H1 (cell line): ENCODE measurements at places on chromosomes 6 and 20.

DNA sequence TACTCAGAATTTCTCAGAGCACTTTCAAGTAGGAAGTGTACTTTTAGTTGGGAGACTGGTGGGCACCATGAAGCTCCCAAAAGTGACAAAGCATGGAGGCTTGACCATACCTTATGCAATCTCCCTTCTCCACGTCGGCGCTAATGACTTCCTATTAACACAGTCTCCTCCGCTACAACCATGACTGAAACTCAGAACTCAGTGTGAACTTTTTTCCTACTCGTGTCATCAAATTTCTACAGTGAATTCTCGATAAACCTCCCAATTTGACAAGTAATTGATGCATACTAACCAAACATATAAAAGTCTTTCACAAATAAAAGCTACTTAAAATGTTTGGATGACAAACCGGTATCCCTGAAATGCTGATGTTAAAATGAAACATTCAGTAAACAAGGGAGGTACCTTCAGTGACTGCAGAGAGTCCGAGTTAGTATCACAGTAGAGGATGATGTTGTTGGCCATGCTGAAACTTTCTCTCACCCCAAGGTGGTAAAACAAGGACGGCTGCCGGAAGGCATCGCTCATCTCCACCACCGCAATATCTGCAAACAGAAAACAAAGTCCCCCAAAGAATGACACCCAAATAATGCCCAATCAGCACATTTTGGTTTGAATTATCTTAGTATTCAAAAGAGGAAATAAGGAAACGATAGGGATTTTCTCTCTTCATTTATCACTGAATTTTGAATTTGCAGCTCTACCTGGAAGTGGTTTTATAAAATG is 72.1 kb downstream of the MAP3K5 start:
- DNase-seq = no peak

- DNase-seq = no peak
Observed at GRCh38 chr6:145947108-145947720, 16.9 kb downstream of the SHPRH start.

DNA sequence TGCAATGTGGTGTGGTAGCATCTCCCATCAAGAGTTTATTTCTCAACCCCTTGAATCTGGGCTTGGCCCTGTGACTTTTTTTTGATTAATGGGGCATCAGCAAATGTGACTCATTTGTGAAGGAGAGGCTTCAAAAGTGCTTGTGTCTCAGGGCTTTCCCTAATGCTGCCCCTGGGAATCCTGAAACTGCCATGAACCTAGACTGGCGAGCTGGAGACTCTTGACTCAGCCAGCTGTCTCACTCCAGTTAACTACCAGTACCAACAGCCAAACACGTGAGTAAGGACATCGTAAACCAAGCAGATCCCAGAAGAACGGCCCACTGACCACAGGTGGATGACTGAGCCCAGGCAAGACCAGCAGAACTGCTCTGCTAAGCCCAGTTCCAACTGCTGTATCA is 72.8 kb upstream of the ADTRP start:
- DNase-seq = no peak

DNA sequence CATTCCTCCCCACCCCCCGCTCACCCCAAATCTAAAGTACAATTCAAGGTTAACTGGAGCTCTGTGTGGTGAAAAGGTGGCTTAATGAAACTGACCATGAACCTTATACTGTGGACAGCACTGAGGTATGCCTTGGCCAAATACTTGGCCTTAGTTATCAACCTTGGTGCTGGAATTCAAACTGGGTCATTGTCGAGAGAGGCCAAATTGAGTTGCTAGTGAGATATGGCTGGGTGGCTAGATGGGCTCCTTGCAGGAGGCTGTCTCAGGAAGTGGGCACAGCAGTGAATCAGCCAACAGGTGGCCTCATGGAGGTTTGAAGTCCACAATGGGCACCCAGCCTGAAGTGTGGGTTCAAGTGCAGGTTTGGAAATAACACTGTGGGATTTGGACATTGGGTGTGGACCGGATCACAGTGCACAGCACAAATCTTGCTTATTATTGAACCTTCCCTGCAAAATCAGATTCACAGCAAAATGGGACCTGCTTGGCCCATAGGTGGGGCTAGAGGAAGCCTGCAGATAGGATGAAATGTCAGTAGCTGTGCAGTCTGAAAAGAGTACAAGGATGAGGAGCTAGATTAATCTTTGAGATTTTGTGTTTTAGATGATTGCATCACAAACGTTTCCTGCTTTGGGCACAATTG is 5.6 kb upstream of the BTBD3 start:
- no peak for DNase-seq

DNA sequence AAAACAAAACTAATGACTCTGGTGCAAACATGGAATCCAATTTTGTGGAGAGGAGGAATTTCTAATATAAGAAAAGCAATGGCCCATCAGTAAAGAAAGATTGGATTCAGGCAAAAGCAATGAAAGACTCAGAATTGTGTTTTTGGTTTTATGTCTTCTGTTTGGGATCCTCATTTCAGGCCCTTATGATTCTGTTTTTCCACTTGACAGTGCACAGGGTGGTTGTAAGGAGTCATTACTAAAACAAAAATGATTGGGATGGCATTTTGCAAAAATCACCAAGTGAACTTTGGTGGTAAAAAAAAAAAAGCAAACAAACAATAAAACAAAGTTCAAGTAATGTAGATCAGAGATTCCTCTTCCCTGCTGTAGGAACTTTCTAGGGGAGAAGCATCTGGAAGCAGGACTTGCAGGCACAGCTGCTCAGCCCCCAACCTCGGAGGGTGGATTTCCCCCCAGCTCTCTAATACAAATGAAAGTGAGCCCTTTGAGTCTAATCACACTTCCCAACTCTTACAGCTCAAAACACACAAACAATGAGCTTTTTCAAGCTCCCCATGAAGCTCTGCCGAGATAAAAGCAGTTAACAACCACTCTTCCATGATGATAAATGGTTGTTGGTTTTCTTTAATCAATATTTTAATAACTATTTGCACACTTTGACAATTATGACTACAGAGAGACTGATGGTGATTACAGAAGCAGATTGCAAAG is 177.7 kb downstream of the ZDHHC14 start:
- no peak for DNase-seq

GRCh38 chr6:170461556-170462365 is 91.3 kb downstream of the PSMB1 start:
- no peak for DNase-seq

DNA sequence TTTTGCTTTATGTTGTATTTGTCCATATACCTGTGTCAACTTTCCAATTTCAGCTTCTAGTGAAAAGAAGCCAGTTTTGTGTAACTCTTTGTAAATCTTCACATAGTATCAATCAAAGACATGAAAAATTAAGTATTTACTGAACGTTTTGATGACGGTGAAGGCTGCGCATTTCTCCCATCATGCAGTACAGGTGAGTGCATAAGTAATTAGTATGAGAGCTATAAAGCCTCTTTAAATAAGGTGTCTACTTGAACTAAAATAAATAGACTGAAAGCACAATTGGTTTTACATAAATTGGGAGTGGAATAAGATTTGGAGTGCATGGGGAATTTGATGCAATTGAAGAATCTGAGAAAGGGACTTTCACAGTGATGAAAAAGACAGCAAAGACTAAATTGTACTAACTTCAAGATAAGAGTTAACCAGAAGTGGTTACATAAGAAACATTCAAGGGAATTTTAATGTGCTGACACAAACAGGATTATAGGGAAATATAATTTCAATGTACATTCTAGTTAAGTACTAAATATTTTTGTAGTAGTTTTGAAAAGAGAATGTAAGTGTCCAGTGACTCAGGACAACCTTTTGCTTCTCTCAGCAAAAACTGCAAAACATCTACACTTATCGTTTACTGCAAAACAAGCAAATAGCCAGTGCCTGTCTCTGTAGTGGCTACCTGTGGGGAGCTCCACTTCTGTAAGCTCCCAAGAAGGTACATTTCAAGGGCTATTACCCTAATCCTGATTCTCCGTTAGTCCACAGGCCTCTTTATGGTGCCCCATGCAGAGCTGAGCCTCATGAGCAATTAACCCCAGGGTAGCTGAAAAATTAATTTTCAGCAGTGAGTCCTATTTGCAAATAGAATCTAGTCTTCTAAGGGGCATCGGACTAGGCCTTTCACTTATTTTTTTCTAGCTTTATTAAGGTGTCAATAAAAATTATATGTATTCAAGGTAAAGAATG is 13.0 kb downstream of the TENT5A start:
- no peak for DNase-seq

DNA sequence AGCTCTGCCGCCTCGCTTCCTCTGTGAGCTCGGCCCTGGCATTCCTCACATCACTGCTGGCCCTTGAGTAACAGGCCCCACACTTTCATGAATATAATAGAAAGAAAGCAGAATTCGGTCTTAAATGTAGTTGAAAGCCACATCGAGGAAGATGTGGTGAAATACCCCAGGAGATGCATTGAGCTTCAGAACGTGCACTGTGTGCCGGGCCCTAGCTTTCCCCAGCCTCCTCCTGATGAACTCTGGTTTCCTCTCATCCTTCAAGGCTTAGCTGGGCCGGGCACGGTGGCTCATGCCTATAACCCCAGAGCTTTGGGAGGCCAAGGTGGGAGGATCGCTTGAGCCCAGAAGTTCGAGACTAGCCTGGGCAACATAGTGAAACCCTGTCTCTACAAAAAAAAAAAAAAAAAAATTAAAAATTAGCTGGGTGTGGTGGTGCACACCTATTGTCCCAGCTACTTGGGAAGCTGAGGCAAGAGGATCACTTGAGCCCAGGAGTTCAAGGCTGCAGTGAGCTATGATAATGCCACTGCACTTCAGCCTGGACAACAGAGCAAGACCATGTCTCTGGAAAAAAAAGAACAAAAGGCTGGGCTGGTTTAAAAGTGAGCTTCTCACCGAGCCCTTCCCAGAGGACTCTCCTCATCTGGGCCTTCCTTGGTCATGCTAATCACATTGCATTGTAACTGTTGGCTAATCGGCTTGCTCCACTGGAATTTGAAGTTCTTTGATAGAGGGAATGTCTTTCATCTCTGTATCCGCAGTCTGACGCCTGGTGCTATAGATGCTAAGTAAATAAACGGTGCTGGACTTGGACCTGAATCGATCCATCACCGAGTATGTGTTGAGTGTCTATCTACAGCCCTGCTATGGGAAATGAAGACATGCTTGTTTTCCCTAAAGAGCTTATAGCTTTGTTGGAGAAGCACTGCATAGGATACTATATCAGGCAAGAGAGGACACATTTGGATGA is 43.8 kb upstream of the FOXQ1 start:
- DNase-seq = no peak

DNA sequence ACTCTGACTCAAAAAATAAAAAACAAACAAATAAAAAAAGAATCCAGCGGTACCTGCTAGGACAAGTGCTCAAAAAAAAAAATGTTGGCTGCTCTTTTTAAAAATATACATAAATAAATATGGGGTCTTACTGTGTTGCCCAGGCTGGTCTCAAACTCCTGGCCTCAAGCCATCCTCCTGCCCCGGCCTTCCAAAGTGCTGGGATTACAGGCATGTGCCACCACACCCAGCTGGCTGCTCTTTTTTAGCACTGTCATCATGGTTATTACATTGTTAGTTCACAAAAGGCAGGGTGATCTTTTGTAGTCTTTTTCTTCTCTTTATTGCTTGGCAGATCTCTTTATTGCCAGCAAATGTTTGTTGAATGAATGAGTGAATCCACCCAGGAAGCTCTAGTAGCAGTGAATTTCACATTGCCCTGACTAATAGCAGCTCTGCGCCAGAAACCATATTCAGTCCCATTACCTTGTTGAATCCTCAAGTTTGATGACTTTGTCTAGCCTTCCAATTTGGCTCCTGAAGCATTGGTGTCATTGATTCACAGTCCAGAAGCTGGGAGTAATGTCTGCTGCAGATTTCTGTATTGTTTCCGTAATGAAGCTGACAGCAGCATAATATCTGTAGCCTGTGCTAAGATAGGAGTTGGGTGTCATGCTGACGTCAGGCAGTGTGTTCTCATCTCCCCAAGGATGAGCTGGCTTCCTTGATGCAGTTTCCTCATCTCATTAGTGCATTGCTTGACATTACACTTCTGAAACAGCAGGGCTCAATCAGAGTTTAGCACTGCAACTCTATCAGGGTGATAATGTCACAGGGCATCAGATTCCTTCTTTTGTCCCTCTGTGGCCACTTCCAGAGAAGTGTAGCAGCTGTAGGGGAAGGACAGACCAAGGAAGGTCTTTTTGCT is 84.9 kb upstream of the TGM3 start:
- no peak for DNase-seq

GRCh38 chr6:45836984-45837383 is 178.7 kb downstream of the CLIC5 start:
- no peak for DNase-seq

DNA sequence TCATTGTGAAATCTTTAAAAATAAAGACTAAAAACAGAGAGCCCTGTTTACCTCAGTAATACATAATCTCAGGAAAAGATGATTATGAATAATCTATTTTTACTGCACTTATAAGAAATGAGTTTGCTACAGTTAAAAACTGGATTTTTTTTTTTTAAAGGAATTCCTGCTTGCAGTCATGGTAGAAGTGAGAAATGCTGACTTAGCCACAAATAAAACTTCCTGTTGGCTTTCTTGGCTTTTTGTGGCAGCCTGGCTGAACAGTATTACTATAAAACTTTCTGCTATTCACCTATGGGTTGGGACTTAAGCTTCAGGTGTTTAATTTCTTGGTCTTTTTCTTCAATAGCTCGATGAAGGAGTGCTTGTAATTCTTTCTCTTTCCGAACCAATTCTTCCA is 12.0 kb upstream of the MAP7 start:
- DNase-seq = no peak

GRCh38 chr6:75446241-75446880 is 47.2 kb downstream of the FILIP1 start:
- DNase-seq = no peak

- DNase-seq = peak; percentile 45
Observed at GRCh38 chr6:15299430-15300131, 53.7 kb downstream of the JARID2 start.

DNA sequence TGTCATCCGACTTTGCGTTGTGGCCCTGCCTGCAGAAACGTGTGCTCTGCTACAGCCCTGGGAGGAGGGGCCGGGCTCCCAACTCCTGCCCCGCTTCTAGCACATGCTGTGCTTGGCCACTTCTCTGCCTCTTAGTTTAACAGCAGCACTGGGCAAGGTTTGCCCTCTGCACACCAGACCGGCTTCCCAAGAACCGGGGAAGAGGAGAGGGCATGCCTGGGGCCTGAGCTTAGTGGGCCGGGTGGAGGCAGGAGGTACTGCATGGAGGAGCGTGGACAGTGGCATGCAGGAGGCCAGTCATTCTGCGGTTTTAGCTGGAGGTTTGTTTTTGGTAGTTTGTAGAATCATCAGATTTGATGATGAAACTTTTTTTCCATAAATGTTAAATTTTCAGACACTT is 45.5 kb downstream of the CEP43 start:
- no peak for DNase-seq

GRCh38 chr6:156767603-156768467 is 9.3 kb upstream of the ARID1B start:
- no peak for DNase-seq

GRCh38 chr20:10448270-10449156 is 13.4 kb downstream of the SLX4IP start:
- DNase-seq = no peak

GRCh38 chr20:54205450-54205849 is 2.4 kb upstream of the PFDN4 start:
- DNase-seq = no peak

GRCh38 chr20:36465109-36466080 is 75.9 kb upstream of the MYL9 start:
- no peak for DNase-seq

GRCh38 chr20:16694161-16694560 is 35.7 kb upstream of the SNRPB2 start:
- no peak for DNase-seq
